Aorta (tissue), 5 donors: ENCODE measurements at places on chromosomes 7 and 10. TPM values are rescaled to one million over a fixed set of nuclear protein-coding genes. Genes with fewer than 3 reads are reported as not detected.

DNA sequence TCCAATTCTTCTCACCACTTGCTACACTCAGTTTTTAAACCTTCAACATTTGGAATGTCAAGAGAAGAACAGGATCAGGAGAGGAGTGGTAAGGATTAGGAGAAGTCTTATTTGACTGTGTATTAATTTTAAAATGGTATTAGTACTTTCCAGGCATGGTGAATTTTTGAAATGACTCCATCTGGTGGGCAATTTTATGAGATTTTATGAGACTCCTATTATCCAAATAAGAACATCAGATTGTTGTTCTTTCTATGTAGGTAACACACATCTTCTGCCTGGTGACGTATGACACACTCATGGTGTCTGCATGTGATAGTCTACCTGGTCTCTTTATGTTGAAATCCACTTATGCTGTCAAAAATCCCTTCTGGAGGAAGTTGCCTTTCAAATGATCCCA is 51.0 kb downstream of the SLC13A1 start:
- H3K27me3 ChIP-seq: no peaks in the 10 kb centered on the region
- H3K36me3 ChIP-seq: no peaks in the 10 kb centered on the region
- no peak overlapping the region for H3K4me3 ChIP-seq
- DNase-seq: no peak

- no peaks in the 10 kb centered on the region for H3K27me3 ChIP-seq
- H3K4me3 ChIP-seq: no peak overlapping the region
- no peak for DNase-seq
- H3K27ac ChIP-seq: no peak overlapping the region
- H3K4me1 ChIP-seq: no peaks in the 10 kb centered on the region
Observed at GRCh38 chr10:21531164-21531563, 2.9 kb upstream of the MLLT10 start.

GRCh38 chr7:1593091-1593866 is 23.4 kb upstream of the PSMG3 start:
- H3K4me3 ChIP-seq: no peak overlapping the region
- no peaks in the 10 kb centered on the region for H3K27me3 ChIP-seq
- no peak for DNase-seq
- H3K36me3 ChIP-seq: no peaks in the 10 kb centered on the region
- no peaks in the 10 kb centered on the region for H3K4me1 ChIP-seq

GRCh38 chr10:49594594-49594993 is 15.5 kb upstream of the SLC18A3 start:
- H3K27ac ChIP-seq: no peak overlapping the region
- H3K36me3 ChIP-seq: no peaks in the 10 kb centered on the region
- H3K4me1 ChIP-seq: no peaks in the 10 kb centered on the region
- H3K27me3 ChIP-seq: no peaks in the 10 kb centered on the region
- DNase-seq: no peak

GRCh38 chr7:50474382-50475160 is 24.4 kb upstream of the FIGNL1 start:
- no peak overlapping the region for H3K4me3 ChIP-seq
- no peaks in the 10 kb centered on the region for H3K4me1 ChIP-seq
- DNase-seq: no peak
- H3K27ac ChIP-seq: no peak overlapping the region
- no peaks in the 10 kb centered on the region for H3K27me3 ChIP-seq
- no peaks in the 10 kb centered on the region for H3K36me3 ChIP-seq

- H3K4me3 ChIP-seq: no peak overlapping the region
- H3K36me3 ChIP-seq: peaks cover 3% of the 10 kb centered on the region
- H3K4me1 ChIP-seq: no peaks in the 10 kb centered on the region
- H3K27ac ChIP-seq: no peak overlapping the region
- H3K27me3 ChIP-seq: no peaks in the 10 kb centered on the region
Observed at GRCh38 chr7:27890205-27890849, 150.4 kb downstream of the TAX1BP1 start.

LIPM gene
- not detected for total RNA-seq

PRPS1L1 gene
- not detected for total RNA-seq

OR2A12 gene
- not detected for total RNA-seq

GNG11 gene
- 9.8 TPM for total RNA-seq

TSPAN14 gene
- 61.5 TPM for total RNA-seq
